ENCODE measurements at places on chromosomes 12 and 14. TPM values are rescaled to one million over a fixed set of nuclear protein-coding genes. Genes with fewer than 3 reads are reported as not detected.

The SOAT2 gene
- not detected for total RNA-seq

The LBHD2 gene
- total RNA-seq = not detected

The ZC3H10 gene
- 5.7 TPM for total RNA-seq

The AMN gene
- 0.18 TPM for total RNA-seq

The TRAF3 gene
- 23.6 TPM for total RNA-seq

The TAS2R42 gene
- not detected for total RNA-seq

The DPY19L2 gene
- 1.8 TPM for total RNA-seq

The TAS2R14 gene
- total RNA-seq = 1.7 TPM

The MEG3 gene
- 145 TPM for total RNA-seq

Measured in smooth muscle cell of bladder (primary cell).